ENCODE measurements at places on chromosomes 5 and 9.
A peak's percentile ranks its signal among the peaks of the same experiment; 100 is the strongest.

DNA sequence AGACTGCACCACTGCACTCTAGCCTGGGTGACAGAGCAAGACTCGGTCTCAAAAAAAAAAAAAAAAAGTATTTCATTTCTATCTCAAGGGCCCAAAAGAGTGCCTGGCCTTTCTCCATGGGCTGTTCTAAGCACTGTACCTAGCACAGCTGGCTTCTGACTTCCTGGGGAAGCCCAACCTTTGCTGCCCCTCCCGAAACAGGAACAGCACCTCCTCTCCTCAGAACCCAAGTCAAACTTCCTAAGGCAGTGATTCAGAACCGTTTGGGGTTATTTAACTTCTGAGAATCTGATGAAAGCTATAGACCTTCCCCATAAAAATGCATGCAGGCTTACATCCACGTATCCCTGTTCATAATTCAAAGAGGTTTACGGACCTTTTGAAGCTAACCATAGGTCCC, 57.8 kb downstream of the NRG2 start:
- DNase-seq = no peak

DNA sequence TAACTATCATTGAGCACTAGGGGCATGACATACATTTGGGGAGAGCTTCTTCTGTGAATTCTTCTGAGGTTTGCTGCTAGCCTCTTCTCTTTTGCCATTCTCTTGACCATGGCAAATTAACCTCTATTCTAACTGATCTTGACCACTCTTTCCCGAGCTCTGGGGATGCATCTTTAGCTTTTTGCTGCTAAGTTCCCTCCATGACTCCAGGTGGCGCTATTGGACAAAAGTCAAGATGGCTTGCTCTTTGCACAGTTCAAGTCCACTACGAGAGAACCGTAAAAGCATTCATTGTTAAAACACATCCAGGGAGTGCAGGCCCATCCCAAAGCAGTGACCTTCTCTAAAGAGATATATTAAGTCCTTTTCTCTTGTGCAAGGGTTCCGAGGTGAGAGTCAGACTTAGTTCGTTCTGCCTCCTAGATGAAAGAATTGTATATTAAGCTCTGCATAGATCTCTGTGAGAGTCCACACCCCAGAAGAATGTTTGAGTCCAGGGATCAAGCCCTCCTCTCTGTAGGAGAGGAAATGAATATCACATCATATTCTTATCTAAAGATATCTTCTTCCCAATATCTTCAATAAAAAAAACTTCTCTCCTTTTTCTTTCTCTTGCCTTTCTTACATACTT, 1152.9 kb upstream of the CDH6 start:
- peak; percentile 42 for DNase-seq

- peak; percentile 76 for DNase-seq
These were observed 98.1 kb downstream of the SREK1 start for GRCh38 chr5:66242050-66242715.

DNA sequence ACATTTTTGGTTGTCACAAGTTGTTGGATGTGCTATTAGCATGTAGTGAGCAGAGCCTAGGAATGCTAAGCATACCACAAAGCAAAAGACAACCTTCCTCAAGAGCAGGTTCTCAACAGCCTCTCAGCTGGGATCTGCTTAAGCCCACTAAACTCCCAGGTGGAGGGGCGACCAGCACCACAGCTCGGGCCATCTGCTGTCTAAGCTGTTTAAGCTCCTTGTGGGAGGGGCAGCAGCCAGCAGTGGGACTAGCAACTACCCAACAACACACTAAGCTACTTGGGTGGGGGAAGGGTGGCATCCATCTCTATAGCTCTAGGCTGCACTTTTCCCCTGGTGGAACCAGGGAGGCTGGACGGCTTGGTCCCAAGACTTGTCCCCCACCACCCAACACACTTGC, 1052.7 kb upstream of the ARRDC3 start:
- no peak for DNase-seq

GRCh38 chr5:147573211-147573610, 63.3 kb upstream of the DPYSL3 start:
- DNase-seq = no peak

- no peak for DNase-seq
These were observed 34.1 kb downstream of the ECPAS start for GRCh38 chr9:111450124-111450523.

- DNase-seq = no peak
These were observed 60.7 kb upstream of the DMAC1 start for GRCh38 chr9:7860335-7860709.

DNA sequence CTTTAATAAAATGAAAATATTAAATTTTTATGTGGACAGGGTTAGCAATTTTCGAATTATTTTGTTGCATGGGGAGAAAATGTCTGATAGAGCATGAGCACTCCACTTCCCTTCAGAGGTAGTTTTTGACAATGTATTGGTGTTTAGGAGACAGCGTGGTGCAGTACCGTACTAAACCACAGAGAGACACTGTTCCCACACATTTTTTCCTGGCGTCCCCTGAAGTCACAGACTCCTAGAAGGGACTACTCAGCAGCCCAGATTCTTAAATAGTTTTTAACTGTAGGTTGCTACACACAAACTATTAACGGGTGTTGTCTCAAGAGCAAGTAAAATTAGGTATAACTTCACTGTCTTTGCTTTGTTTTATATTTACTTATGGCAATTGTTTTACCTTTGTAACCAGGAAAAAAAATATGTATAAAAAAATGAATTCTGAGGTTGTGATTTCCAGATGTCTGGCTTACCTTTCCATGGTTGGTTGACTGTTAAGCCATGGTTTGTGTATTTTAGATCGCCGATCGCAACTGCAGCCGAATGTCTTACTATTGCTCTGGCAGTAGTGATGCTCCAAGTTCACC, 171.2 kb downstream of the DOCK8 start:
- peak; percentile 52 for DNase-seq

- no peak for DNase-seq
These were observed 249.0 kb downstream of the AOPEP start for GRCh38 chr9:94975480-94975879.

Data from HT1080 (cell line).